ENCODE measurements at places on chromosomes 2 and 18.

DNA sequence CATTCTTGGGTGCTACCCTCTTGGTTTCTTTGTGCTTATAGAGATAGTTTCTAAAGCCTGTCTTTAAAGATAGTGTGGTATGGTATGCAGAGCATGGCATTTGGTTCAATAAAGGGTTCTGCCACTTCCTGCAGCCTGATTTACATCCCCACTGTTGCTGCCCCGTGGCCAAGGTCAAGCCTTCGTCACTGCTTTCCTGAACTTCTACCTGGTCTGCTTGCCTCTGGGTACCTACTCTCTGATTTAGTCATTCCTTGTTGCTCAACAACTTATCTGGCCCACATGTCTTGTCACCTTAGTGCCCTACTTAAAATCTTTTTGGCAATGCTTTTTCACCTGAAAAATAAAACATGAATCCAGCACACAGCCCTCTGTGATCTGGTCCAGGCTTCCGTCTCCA, 352.9 kb downstream of the LPIN1 start:
- DNase-seq = no peak

- no peak for DNase-seq
Observed at GRCh38 chr2:24971286-24971535, 544 bp downstream of the DNAJC27 start.

DNA sequence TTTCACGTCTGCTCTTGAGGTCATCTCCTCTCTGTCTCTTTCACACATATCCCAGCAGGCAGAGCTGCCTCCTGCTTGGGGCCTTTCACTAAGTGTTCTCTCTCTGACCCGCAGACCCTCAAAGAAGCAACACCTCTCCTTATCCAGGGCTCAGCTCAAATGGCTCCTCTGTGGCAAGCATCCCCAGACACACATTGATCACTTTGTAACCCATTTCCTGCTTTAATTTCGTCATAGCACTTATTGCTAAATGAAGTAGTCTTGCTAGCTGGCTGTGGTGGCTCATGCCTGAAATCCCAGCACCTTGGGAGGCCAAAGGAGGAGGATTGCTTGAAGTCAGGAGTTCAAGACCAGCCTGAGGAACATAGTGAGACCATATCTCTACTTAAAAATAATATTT, 41.4 kb downstream of the SGPP2 start:
- no peak for DNase-seq

GRCh38 chr2:104321796-104322349, 532.0 kb upstream of the POU3F3 start:
- no peak for DNase-seq

DNA sequence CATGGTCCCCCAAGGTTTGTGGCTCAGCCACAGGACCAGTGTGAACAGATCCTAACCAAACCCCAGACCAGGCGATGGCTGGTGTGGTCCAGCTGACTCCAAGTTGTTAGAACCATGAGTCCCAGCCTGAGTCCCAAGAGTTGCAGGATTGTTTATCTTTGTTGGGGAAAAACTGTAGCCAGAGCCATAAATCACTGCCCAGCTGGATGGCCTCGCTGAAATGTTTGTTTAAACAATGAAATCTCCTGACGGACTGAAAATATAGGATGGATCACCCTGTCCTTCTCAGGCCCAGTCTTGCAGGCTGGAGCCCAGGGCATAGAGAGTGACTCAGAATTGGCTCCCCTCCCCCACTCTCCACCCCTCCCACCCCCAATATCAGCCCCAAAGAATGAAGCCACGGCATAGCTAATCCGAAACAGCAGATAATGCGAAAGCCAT, 36.4 kb downstream of the PKDCC start:
- no peak for DNase-seq

GRCh38 chr18:31695989-31696388, 11.6 kb upstream of the B4GALT6 start:
- DNase-seq = no peak

DNA sequence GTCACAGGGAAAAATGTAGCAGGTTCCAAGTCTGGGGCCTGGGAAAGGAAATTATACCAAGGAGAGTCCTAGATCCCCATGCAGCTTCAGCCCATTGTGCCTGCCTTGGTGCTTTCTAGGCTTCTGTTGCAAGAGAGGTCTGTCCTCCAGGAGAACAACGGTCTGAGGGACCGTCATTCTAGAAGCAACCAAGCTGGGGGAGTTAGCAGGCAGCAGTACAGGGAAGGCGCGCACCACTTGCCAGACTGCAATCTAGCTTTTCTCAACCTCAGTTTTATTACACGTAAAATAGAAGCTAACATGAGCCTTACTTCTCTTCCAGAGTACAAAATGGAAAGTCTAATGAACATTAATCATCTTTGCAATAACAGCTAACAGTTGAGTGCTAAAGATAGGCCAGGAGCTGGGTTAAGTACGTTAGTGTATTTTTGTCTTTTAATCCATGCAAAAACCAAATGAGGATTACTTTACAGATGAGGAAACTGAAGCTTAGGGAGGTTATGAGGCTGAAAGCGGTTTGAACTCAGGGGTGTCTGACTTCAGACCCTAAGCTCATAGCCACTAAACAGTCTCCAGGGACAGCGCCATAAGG, 1.9 kb downstream of the TCF23 start:
- DNase-seq = no peak

DNA sequence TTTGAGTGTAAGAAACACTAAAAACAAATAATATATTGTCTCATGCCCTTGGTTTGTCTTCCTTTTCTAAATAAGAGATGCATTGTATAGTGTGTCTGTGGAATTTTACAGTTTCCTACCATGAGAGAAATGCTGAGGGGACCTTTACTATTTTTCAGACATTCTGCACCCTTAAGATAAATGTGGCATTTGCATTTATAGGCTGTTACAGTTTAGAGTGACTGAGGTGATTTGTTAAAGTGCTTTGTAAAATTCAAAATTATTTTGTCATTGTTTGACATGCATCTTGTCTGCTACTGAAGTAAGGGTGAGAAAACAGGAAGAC, 78.9 kb upstream of the ZSWIM2 start:
- no peak for DNase-seq

GRCh38 chr18:51654488-51655326, 457.2 kb upstream of the MEX3C start:
- no peak for DNase-seq

GRCh38 chr2:173184031-173185004, 108.7 kb downstream of the MAP3K20 start:
- no peak for DNase-seq

GRCh38 chr18:9862686-9863085, 23.1 kb upstream of the TXNDC2 start:
- DNase-seq = no peak

- DNase-seq = no peak
Observed at GRCh38 chr18:77222464-77222863, 27.2 kb upstream of the GALR1 start.

GRCh38 chr18:5984245-5984644, 88.9 kb upstream of the TMEM200C start:
- no peak for DNase-seq
